ENCODE measurements at places on chromosomes 11 and 22.

DNA sequence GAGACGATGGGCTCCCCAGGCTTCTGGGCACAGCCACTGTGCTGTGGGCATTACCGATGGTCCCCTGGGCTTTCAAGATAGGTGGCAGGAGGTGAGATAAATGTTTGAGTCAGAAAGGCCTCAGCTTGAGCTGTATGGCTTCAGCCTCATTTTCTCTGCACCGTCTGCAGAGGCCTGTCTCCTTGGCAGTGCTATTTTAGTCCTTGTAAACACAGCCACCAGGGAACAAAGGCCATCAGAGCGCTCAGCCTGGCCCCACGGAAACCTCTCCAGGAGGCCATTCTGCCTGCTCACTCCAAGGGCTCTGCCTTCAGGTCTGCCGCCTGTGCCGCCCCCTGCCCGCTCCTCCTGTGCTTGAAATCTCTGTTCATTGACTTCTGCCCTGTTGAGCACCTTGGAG is 1424.9 kb downstream of the TBC1D22A start:
- DNase-seq: no peak

DNA sequence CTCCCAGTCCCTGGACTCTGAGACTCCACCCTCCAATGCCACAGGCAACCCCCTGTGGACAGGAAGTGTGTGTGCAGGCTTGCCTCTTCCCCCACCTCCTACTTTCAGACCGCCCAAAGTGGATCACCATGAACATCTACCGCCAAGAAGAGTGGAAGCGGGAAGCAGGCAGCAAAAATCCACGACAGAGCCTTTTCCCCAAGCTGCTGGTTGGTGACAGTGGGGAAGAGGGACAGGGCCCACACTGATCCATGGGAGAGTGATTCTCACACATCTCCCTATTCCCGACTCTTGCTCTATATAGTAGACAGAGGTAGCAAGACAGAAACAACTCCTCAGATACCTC is 53.4 kb upstream of the SPATA19 start:
- no peak for DNase-seq

- DNase-seq: no peak
These were observed 41.9 kb downstream of the LRP5 start for GRCh38 chr11:68354148-68354872.

- DNase-seq: no peak
These were observed 19.7 kb downstream of the SVIP start for GRCh38 chr11:22809893-22810292.

DNA sequence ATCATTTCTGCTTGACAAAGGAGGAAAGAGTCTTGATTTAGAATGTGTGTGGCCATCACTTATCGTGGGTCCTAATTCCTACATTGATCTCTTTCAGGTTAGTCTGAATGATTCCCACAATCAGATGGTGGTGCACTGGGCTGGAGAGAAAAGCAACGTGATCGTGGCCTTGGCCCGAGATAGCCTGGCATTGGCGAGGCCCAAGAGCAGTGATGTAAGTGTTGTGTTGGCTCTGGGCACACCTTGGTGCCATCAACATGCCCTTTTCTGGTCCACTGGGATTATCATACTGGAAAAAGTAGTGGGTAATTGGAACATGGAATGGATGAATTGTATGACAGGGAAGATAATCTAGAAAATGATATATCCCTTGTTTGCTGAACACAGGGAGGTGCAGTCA is 17.1 kb upstream of the SORL1-AS1 start:
- no peak for DNase-seq

DNA sequence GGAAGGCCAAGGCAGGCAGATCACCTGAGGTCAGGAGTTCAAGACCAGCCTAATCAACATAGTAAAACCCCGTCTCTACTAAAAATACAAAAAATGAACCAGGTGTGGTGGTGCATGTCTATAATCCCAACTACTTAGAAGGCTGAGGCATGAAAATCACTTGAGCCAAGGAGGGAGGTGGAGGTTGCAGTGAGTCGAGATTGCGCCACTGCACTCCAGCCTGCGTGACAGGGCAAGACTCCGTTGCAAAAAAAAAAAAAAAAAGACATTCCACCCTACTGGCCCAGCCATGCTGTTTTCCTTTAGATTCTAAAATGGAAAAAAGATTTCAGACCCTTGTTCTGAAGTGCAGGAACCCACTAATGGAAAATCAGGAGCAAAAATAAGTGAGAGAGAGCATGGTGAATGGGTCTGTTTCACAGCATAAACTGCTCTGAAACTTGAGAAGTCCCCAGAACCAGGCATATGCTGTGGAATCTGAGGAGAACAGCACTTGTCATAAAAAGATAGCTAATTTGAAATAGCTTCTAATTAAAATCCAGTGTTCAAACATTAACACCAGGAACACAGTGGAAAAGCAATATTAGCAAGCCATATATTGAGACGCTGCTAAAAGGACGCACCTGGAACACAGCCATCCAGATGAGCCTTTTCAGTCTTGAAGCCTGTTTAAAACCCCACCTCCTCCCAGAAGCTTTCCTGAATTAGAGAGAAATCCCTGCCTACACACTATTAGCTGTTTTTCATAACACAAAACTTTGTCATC is 66.3 kb upstream of the CHRM4 start:
- no peak for DNase-seq

DNA sequence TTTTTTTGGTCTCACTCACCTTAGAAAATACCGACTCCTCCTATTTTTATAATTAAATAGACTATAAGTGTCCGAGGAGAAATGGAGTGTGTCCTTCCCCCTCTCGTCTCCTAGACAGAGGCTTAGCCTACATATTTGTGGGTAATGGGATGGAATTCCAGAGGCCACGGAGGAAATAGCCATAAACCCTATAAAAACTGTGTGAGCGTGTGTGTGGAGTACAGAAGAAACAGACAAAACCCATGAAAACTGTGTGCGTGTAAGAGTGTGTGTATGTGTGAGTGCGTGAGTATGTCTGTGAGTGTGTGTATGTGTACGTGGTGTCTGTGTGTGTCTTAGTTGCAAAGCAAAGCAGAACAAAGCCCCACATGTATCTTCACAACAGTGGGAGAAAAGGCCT is 883.5 kb downstream of the OPCML start:
- no peak for DNase-seq

DNA sequence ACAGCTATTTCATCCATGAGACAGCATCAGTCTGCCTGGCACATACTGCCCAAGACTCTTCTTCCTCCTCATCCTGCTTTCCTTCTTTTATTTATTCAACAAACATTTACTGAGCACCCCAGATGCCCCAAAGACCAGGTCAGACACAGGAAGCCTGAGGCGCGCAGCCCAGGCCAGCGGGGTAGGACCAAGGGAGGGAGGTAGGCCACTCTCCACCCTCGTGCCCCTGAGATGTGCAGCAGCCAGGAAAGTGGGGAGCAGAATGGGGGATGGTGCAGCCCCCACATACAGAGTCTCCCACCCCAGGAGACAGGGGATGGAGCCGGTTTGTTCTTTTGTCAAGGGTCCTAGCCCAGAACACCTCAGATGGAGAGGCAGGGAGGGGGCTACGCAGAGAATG is 4.2 kb upstream of the IL2RB start:
- no peak for DNase-seq

- DNase-seq: no peak
These were observed 7.0 kb downstream of the KIRREL3 start for GRCh38 chr11:126993599-126993998.

DNA sequence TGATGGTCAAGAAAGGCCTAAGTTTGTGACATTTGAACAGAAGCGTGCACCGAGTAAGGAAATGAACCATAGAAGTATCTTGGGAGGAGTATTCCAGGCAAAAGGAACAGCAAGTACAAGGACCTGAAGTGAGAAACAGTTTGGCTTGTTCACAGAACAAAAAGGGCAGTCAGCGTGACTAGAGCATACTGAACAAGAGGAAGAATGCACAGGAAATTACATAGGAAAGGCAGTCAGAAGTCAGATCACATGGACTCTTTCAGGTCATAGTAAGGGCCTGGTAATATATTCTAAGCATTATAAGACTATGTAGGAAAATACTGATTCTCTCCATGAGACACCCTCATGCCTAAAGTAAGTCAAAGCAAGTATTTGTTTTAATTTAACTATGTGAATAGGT is 52.3 kb upstream of the GAB2 start:
- DNase-seq: no peak

- no peak for DNase-seq
These were observed 428.5 kb downstream of the TMEM135 start for GRCh38 chr11:87466223-87466622.

- no peak for DNase-seq
These were observed 34.4 kb upstream of the SUSD2 start for GRCh38 chr22:24146791-24147353.

Data from Jurkat, Clone E6-1 (cell line).